ENCODE measurements at places on chromosomes 16 and 17.

- no peak for DNase-seq
Observed at GRCh38 chr16:72287649-72288048, 115.7 kb upstream of the PMFBP1 start.

GRCh38 chr17:81039854-81040758 lies 5.2 kb downstream of the BAIAP2 start:
- DNase-seq: peak; percentile 57

- no peak for DNase-seq
Observed at GRCh38 chr17:49755663-49756283, 8.2 kb downstream of the FAM117A start.

- DNase-seq: no peak
Observed at GRCh38 chr17:311119-311782, 41.4 kb downstream of the RPH3AL start.

DNA sequence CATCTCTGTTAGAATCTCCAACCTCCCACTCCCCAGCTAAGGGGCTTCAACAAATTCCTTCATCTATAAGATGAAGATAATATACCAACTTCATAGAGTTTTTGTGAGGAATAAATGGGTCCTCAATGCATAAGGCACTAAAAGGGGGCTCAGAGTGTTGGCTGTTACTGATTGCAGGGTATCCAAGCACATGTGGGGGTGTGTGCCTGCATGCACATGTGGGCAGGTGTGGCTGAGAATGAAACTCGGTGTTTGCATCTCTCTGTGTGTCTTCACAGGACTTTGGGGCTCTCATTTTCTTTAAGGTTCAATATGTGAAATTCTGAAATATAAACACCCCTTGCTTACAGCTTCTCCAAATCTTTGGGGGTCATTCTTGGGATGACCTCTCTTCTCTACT lies 4.1 kb upstream of the PPP1R9B start:
- no peak for DNase-seq

DNA sequence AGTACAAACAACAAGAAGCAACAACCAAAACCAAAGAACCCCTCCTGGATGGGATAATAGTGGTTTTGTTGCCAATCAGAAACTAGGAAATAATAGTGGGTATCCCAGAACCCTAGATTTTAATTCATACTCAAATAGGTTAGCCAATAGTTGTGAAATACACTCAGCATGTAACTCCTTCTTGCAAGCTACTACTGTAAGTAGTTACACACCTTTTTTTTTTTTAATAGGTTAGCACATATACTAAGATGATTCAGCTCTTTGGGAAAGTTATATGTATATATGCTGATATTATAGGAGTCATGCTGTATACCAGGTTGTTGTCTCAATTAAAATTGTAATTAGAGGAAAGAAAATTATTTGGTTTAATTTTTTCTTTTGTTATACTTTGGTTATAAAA lies 92.5 kb upstream of the HAS3 start:
- DNase-seq: no peak

DNA sequence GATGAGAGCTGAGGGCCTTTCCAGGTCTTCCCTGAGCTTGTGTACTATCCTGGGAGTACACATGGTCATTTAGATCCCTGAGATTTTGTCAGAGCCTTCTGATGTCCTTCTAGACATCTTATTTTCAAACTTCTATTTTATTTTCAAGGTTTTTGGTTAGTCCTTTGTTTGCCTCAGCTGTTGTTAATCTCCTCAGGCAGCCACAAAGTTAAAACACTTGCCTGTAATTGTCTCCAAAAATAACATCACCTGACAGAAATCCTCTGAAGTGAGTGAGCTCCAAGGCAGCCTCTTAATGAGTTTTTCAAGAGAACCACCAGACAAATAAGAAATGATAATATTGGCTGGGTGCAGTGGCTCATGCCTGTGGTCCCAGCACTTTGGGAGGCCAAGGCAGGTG lies 43.8 kb upstream of the CPHXL start:
- no peak for DNase-seq

DNA sequence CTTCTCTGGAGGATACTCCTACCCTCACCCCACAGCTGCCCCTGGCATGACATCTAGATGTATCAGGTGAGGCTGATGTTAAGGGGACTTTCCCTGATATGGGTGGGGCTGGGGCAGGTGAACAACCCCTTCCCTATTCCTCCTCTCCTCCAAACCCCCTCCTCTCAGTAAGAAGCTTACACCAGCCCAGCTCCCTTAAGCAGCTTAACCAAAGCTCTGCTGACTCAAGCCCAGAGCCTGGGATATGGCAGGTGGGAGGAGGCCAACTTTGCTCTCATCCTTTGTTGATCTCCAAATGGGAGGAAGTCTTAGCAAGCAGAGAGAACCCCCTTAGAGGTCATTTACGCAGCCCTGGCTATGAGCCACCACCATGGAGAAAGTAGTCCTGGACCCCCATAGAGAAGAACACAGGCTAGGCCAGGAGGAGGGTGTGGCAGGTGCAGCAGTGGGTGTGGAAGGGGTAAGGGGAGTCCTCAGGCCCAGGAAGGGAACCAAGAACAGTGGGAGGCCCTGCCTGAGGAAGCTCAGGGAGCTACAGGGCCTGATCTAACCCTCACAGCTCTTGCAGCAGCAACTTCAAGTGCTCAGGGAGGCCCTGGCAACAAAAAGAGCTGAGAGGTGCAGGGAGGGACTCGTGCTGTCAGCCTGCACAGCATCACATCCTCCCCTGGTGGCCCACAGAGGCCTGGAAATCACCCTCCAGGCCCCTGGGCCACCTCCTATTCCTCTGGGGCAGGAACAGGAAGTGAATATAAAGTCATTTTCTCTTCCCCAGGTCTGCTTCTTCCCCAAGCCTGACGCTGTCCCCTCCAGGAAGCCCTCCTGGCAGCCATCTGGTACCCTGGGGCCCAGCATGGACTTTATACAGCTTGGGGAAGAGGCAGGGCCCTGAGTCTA lies 2.9 kb downstream of the UNC119 start:
- no peak for DNase-seq

- DNase-seq: peak; percentile 92
Observed at GRCh38 chr17:40113110-40113906, 8.5 kb upstream of the MSL1 start.

DNA sequence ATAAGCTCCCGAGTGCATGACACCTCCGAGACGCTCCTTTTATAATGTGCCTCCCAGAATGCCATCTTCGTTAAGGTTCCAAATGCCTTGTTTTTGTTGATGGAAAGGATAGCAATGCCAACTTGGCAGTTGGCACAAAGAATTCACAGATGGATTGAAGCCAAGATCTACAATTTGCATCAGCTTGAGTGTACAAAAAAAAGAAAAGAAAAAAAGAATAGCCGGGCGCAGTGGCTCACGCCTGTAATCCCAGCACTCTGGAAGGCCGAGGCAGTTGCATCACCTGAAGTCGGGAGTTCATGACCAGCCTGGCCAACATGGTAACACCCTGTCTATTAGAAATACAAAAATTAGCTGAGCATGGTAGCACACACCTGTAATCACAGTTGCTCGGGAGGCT lies 7.6 kb downstream of the TBC1D16 start:
- no peak for DNase-seq

- DNase-seq: no peak
Observed at GRCh38 chr17:82310877-82311276, 6.5 kb downstream of the CD7 start.

GRCh38 chr17:39808409-39808997 lies 55.6 kb downstream of the IKZF3 start:
- no peak for DNase-seq

GRCh38 chr16:47667956-47668355 lies 206.8 kb downstream of the PHKB start:
- no peak for DNase-seq

DNA sequence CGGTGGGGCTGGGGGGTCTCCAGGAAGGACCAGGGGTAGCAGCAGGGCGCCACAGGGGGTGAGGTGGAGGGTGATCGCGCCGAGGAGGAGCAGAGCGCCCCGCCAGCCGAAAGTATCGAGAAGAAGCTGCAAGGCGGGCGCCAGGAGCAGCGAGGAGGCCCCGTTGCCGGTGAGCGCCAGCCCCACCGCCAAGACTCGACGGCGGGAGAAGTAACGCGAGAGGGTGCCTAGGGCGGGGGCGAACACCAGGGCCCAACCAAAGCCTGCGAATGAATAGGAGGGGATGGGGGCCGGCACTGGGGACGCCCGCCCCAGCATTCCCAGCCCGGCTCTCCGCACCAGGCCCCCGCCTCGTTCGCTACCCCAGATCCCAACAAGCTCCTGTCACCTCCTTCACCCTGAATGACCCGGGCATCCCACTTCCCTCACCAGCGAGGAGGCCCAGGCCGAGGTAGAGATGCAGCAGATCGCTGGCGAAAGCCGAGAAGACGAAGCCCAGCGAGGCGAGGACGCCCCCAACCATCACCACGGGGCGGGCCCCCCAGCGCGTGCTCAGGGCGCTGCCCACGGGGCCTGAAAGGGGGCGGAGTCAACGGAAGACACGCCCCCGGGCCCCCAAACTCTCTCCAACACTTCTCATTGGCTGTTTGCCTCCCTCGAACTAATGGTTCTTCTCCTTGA lies 1.3 kb downstream of the SLC16A11 start:
- DNase-seq: no peak

DNA sequence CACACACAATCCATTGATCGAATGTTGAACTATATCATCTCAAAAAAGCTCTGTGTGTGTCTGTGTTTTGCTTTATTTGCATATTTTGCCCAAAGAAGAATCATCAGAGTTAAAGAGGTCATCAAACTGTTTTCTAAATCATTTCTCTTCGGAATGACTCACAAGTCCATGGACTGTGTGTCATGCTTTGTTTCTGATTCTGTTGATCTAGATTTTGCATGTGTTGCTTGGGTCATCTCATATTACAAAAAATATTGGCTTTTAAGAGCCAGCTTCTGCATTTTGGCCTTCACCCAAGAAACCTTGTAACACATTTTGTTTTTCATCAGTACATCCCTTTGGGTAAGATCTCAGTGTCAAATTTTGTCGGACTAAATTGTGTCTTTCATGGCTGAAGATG lies 471.2 kb upstream of the HSBP1 start:
- no peak for DNase-seq

GRCh38 chr17:61149862-61150362 lies 249.7 kb upstream of the TBX2 start:
- peak; percentile 34 for DNase-seq

DNA sequence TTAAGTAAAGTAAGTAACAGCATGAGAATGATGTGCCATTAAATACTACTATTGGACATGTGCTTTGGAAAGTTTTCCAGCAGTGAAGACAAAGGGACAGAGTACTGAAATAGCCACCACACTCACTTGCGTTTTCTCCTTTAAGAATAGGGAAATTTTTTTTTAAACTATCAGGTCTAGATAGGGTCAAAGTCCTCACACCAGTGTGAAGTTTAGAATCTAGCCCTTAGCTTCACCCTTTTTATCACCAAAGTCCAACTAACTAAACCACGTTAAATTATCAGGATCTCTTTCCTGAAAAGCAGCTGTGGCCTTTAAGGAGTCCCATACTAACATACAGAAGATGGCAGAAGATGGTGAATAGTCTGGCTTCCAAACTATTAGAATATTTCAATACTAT lies 180.9 kb downstream of the ZNF18 start:
- DNase-seq: no peak

DNA sequence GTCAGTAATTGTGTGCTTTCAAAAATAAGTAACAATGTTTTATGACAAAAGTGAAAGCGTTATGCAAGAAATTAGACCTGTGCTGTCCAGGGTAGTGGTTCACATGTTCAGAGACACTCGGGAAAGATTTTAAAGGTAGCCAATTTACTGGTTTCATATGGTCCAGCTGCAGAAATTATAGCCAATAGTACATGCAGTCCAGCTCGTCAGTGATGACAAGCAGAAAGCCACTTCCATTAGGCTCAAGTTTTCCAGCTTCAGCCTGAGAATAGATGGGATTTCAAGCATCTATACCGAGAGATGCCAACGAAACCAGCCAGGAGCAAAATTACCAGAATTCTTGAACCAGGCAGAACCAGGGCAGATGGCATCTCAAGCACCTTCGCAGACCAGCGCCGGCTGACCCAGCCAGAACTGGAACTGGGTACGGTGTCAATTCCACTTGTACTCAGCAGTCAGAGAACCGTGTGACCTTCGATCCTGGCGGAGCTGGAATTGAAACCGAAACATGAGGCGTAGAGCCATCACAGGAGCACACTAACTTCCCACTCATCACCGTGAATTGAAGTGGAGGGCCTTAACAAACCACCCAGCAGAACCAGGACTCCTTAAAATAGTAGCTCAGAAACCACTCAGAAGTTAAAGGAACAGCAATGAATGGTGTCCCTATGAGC lies 207.9 kb upstream of the HSBP1 start:
- DNase-seq: no peak

GRCh38 chr17:36485805-36486203 lies 677 bp upstream of the ZNHIT3 start:
- DNase-seq: no peak

- DNase-seq: no peak
Observed at GRCh38 chr17:38451840-38452529, 23.7 kb downstream of the ARHGAP23 start.

DNA sequence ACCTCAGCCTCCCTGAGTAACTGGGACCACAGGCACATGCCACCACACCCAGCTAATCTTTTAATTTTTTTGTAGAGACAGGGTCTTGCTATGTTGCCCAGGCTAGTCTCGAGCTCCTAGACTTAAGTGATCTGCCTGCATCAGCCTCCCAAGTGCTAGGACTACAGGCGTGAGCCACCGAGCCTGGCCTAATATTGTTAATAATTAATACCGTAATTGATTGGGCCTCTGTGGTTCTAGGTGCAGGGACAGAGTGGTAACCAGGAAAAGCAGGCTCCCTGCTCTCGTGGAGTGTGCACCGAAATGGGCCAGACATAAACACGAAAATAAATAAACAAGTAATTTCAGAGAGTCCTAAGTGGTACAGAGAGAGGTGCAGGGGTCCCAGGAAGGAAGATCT lies 241.0 kb downstream of the GSG1L start:
- no peak for DNase-seq

GRCh38 chr16:79267781-79268180 lies 332.8 kb downstream of the MAF start:
- no peak for DNase-seq

- no peak for DNase-seq
Observed at GRCh38 chr17:51152766-51153209, 571 bp upstream of the NME1 start.

DNA sequence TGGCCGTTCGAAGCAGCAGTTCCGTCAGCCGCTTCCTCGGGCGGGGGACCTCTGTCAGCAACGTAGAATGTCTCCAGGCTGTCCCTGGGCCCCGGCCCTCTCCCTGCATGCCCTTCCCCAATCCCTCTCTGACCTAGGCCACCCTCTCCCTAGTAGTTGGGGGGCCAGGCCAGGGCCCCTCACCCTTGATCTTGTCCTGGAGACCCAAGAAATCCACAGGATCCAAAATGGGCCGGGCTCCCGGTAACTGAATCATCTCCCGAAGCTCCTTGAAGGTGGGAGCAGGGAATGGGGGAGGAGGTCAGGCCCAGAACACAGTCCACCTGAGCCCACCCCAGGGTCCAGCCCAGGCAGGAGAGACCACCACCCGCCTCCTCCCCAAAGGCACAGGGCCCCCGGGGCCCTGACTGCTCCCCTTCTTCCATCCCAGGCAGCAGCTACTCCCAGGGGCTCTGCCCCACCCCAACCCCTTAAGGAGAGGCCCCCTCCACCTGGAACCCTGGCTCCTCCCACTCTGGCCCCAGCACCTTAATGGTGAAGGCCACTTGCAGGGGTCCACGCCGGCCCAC lies 4.7 kb upstream of the GRIN2C start:
- DNase-seq: no peak

All from BE2C (cell line).